Activated T-helper 17 cell treated with anti-CD3 and anti-CD28 coated beads, Interleukin-2, amount 50 U/mL, for 72 hours (primary cell): ENCODE measurements at places on chromosomes 3 and 15. TPM values are rescaled to one million over a fixed set of nuclear protein-coding genes. Genes with fewer than 3 reads are reported as not detected.

The EFCC1 gene
- total RNA-seq = not detected

DNA sequence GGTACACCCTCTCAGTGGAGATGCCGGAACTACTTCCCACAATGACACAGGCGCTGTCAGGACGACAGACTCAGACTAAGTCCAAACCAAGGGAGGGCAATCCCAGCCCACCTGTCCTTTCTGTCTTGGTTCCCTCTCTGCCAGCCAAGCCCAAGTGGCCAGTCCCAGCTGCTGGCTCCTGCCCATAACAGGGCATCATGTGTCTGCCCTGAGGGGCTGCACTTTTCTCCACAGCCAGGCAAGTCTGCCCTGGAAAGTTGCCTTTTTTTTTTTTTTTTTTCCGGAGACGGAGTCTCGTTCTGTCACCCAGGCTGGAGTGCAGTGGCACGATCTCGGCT, 20.0 kb upstream of the BCL2A1 start:
- ATAC-seq = no peak

The LMCD1 gene
- 1.6 TPM for total RNA-seq

The ZIC4 gene
- total RNA-seq = not detected

DNA sequence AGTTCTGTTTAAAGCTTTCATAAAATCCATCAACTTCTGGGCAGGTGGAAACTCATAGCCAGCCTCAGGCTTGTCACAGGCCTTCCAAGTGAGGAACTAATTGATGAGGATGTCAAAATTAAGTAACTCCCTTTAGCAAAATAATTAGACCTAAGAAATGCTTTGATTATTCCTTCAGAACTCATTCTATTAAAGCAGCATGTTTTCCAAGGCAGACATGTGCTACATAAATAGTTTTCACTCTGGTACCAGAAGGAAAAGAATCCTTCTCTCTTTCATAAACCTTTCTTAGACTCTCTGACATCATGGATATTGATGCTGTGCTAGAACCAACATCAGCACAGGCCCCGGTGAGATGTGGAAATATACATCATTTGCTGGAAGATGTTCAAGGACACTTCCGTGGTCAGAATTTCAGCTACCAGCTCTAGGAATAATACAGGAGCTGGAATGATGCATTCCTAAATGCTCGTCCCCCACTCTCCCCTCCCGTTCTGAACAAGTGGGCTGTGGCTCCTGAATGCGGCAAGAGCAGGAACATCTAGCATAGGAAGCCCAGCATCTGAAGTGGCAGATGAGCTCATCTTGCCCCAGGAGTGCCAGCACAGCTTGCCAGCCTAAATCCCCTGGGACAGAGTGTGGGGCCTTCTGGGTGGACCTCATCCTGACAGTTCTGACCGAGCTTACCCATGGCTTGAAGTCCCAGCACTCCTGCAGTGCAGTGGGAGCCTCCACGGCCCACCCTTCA, 82.4 kb downstream of the WWTR1 start:
- no peak for ATAC-seq

The RTP1 gene
- total RNA-seq = not detected

The RPL4 gene
- 3,367 TPM for total RNA-seq

- no peak for ATAC-seq
Measured at GRCh38 chr15:88069561-88069960, 187.0 kb downstream of the NTRK3 start.
